ENCODE measurements at places on chromosomes 13 and 19. TPM values are rescaled to one million over a fixed set of nuclear protein-coding genes. Genes with fewer than 3 reads are reported as not detected.

DNA sequence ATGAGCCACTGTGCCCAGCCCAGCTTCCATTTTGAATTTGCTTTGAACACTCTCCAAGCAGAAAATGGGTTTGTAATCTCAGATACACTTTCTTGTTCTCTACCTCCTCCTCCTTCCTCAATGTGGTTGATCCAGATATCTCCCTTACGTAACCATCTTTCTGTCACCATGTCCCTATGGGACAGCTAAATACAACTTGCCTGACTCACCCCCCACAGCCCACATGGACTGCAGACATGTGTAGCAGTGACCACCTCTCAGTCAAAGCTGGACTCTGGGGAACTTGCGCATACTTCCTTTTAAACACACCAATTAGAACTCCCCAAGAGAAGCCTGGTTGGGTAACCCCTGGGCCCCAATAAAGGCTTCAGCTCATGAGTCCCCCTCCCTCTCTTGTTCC lies 10.8 kb upstream of the ZNF799 start:
- no peaks in the 10 kb centered on the region for H3K27me3 ChIP-seq
- DNase-seq: no peak
- H3K4me1 ChIP-seq: no peaks in the 10 kb centered on the region
- no peak overlapping the region for H3K4me3 ChIP-seq

GRCh38 chr13:31968473-31968872 lies 63.1 kb upstream of the FRY start:
- H3K27me3 ChIP-seq: no peaks in the 10 kb centered on the region
- peaks cover 13% of the 10 kb centered on the region for H3K4me1 ChIP-seq
- DNase-seq: no peak
- H3K4me3 ChIP-seq: no peak overlapping the region

DNA sequence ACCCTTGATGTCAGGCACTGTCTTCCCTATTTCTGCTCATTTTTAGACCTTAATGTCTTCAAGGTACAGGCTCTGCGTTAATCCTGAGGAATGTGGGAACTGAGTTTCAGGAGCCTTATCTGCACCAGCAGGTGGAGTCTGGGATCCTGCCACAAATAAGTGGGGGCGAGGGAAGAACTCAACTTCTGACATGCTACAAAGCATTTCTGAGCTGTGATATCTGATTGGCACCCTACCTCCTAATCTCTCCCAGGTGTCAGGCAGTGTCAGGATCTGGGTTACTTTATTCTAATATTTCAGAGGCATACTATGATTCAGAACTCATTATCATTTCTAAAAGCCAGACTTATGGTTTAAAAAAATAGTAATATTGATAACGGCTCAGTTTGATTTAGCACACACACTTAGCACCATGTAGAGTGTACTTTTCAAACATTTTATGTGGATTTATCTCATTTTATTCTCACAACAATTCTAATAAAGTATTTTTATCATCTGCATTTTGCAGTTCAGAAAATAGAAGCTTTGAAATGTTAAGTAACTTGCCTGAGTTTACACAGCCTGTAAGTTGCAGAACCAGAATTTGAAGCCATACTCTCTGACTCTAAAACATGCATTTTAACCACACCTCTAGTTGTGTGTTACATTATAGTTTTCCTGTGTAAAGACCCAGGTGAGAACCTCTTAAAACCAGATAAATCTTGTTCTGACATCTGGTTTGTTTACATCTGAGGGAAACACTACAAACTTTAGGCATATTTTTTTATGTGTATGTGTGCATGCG lies 358.6 kb downstream of the TDRD3 start:
- H3K4me1 ChIP-seq: no peaks in the 10 kb centered on the region
- no peaks in the 10 kb centered on the region for H3K36me3 ChIP-seq
- no peaks in the 10 kb centered on the region for H3K27me3 ChIP-seq

GRCh38 chr19:18610556-18611326 lies 1.9 kb upstream of the TMEM59L start:
- no peak overlapping the region for H3K27ac ChIP-seq
- no peaks in the 10 kb centered on the region for H3K36me3 ChIP-seq
- H3K4me3 ChIP-seq: no peak overlapping the region
- no peaks in the 10 kb centered on the region for H3K4me1 ChIP-seq

- no peaks in the 10 kb centered on the region for H3K27me3 ChIP-seq
- H3K4me1 ChIP-seq: peaks cover 14% of the 10 kb centered on the region
- H3K4me3 ChIP-seq: no peak overlapping the region
Measured at GRCh38 chr19:6068711-6069110, 41.6 kb downstream of the RFX2 start.

- H3K27ac ChIP-seq: peak overlapping the region; percentile 46
- H3K36me3 ChIP-seq: no peaks in the 10 kb centered on the region
- DNase-seq: peak; percentile 86
- no peaks in the 10 kb centered on the region for H3K27me3 ChIP-seq
Measured at GRCh38 chr19:11378319-11379189, 4.1 kb downstream of the SWSAP1 start.

DNA sequence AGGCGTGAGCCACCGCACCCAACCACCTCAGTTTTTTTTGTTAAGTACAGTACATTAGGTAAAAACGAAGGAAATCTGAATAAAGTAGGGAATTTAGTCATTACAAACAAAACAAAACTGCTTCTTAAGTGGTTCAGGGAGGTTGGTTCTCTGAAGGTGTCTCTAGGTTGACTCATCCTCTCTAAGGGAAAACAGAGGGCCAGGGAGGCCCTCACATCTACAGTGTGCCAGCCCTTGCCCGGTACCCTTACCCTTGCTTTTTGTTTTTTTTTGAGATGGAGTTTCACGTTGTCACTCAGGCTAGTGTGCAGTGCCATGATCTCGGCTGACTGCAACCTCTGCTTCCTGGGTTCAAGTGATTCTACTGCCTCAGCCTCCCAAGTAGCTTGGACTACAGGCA lies 17.2 kb upstream of the JUND start:
- DNase-seq: peak; percentile 45
- peaks cover 10% of the 10 kb centered on the region for H3K4me1 ChIP-seq
- H3K27me3 ChIP-seq: no peaks in the 10 kb centered on the region
- no peak overlapping the region for H3K4me3 ChIP-seq
- H3K27ac ChIP-seq: no peak overlapping the region

- no peak for DNase-seq
- no peak overlapping the region for H3K4me3 ChIP-seq
- H3K4me1 ChIP-seq: no peaks in the 10 kb centered on the region
- H3K27me3 ChIP-seq: no peaks in the 10 kb centered on the region
Measured at GRCh38 chr13:73109288-73109899, 50.6 kb downstream of the KLF5 start.

DNA sequence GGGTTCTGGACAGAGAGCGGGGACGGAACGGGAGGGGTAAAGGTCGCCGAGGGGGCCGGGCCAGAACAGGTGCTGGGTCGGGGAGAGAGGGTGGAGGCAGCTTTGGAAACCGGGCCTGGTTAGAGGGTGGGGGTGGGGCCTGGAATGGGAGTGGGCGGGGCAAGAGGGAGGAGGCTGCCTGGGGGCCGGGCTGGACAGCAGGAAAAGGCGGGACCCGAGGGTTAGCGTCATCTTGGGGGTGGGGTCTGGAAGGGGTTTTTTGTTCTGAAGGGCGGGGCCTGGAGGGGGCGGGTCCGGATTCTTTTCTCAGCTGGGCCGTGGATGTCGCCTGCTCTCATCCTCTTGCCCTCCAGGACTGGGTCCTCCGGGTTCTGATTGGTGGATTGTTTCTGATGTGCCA lies 4.3 kb upstream of the ZNF813 start:
- peak; percentile 13 for DNase-seq
- H3K27ac ChIP-seq: no peak overlapping the region
- H3K4me3 ChIP-seq: no peak overlapping the region
- no peaks in the 10 kb centered on the region for H3K27me3 ChIP-seq
- H3K4me1 ChIP-seq: no peaks in the 10 kb centered on the region

GRCh38 chr13:78593652-78594455 lies 9.5 kb downstream of the POU4F1 start:
- H3K36me3 ChIP-seq: no peaks in the 10 kb centered on the region
- H3K27ac ChIP-seq: no peak overlapping the region
- H3K4me3 ChIP-seq: no peak overlapping the region
- no peaks in the 10 kb centered on the region for H3K4me1 ChIP-seq
- DNase-seq: no peak
- H3K27me3 ChIP-seq: peaks cover 56% of the 10 kb centered on the region

- no peaks in the 10 kb centered on the region for H3K27me3 ChIP-seq
- no peaks in the 10 kb centered on the region for H3K36me3 ChIP-seq
- peak overlapping the region; percentile 88 for H3K27ac ChIP-seq
- no peak for DNase-seq
- H3K4me1 ChIP-seq: peaks cover 46% of the 10 kb centered on the region
Measured at GRCh38 chr19:12783291-12783848, 7.9 kb upstream of the JUNB start.

DNA sequence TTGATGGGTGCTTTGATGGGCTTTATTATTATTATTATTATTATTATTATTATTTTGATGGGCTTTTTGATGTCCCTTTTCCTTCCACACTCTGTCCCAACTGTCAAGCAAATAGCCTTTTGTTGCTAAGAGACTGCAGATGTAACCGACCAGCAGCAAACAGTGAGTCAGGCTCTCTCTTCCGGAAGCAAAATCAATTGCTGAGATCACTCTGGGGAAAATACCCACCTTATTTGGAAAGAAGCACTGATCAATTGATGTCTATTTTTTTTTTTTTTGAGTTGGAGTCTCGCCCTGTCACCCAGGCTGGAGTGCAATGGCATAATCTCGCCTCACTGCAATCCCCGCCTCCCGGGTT lies 2.9 kb downstream of the LDLR start:
- peak overlapping the region; percentile 95 for H3K4me3 ChIP-seq
- peak; percentile 64 for DNase-seq
- no peaks in the 10 kb centered on the region for H3K27me3 ChIP-seq
- H3K27ac ChIP-seq: peak overlapping the region; percentile 99
- peaks cover 15% of the 10 kb centered on the region for H3K36me3 ChIP-seq

GRCh38 chr13:98142380-98143156 lies at the start of gene FARP1:
Gene FARP1 (plus strand): TSS chr13:98143094. CDS start chr13:98213243, 70,149 bp downstream.
- H3K4me3 ChIP-seq: peak within 1 kb of the TSS; percentile 95
- peak; percentile 62 for DNase-seq
- peaks cover 18% of the 10 kb centered on the region for H3K4me1 ChIP-seq

DNA sequence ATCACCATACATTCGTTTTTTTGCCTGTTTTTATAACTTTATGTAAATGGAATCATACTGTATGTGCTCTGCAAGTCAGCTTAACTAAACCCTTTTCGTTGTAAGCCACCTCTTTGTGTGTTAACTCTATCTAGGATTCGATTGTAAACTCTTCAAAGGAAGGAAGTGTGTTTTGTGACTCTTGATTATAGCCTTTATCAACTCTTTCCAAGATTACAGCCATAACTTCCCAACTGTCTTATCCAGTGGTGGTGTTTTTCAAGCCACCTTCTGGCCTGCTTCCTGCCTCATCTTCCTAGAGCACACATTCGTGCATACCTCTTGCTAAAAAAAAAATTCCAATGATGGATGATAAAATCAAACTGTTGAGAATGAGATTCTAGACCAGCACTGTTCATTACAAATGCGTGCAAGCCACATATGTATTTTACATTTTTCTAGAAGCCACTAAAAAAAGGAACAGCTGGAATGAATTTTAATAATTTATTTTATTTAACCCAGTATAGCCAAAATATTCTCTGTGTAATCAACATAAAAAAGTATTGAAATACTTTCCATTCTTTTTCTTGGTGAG lies 12.0 kb upstream of the FBXL3 start:
- no peaks in the 10 kb centered on the region for H3K4me1 ChIP-seq
- no peak overlapping the region for H3K27ac ChIP-seq
- H3K4me3 ChIP-seq: no peak overlapping the region
- no peaks in the 10 kb centered on the region for H3K27me3 ChIP-seq

DNA sequence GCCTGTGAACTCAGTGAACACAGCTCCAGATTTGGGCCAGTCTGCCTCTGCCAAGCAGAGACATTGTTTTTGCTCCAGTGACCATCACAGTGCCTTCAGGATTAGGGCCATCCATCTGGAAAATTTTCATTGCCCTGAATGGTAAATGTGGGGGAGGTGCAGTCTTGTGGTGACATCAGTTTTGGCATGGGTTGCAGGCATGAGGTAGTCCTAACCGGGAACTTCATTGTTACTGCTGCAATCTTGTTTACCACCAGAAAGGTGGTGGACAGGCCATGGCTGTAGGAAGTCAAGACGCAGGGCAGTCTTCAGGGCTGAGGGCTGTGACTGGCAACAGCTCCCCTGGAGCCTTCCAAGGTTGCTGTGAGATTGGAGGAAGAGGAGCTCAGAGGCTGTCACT lies 55.2 kb downstream of the SPATA13 start:
- H3K4me3 ChIP-seq: no peak overlapping the region
- no peaks in the 10 kb centered on the region for H3K27me3 ChIP-seq
- no peak overlapping the region for H3K27ac ChIP-seq
- H3K4me1 ChIP-seq: peaks cover 3% of the 10 kb centered on the region

DNA sequence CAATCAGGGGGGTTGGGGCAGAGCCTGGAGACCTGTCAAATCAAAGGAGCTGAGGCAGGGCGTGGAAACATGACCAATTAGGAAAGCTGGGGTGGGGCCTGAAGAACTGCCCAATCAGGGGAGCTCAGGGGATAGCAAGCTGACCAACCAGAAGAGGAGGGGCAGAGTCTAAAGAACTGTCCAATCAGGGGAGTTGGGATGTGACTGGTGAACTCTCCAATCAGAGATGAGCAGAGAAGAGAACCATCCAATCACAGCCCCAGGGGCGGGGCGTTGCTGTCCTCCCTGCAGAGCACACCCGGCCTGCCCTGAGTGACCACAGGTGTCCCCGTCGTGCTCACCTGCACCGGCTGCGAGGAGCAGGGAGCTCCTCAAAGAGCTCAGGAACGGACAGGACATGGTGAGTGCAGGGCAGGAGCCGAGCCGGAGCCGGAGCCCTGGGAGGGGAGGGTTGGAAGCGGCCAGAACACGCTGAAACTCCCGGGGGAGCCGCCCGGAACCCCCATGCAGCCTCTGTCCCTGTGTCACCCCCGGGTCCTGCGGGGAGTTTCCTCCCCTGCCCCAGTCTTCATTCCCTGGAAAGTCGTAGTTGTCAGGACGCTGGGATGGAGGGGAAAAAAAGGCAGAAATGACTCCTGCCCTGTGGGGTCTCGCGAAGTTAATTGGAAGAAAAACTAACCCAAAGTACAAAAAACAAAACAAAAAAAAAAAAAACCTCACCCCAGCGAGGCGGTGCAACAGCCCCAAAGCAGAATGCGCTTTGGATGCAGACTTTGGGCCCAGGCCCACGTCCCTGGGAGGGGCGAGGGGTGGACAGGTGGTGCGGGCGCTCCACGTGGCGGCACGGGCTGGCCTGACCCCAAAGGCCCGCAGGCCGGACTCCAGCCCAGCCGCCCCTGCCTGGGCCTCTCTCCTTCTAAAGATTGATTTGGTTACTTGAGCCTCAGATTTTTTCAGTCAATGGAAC lies at the start of gene ZNF556:
Gene ZNF556 (plus strand): TSS at position 311 of the 967 bp plus-strand sequence. CDS start 87 bp downstream, at position 398.
- H3K4me1 ChIP-seq: no peaks in the 10 kb centered on the region
- DNase-seq: no peak
- no peak within 1 kb of the TSS for H3K27ac ChIP-seq
- no peak within 1 kb of the TSS for H3K4me3 ChIP-seq
- no peaks in the 10 kb centered on the region for H3K36me3 ChIP-seq

- DNase-seq: no peak
- no peak overlapping the region for H3K27ac ChIP-seq
- H3K4me3 ChIP-seq: no peak overlapping the region
- H3K36me3 ChIP-seq: no peaks in the 10 kb centered on the region
- H3K27me3 ChIP-seq: no peaks in the 10 kb centered on the region
Measured at GRCh38 chr13:38376546-38376945, 26.9 kb downstream of the UFM1 start.

GRCh38 chr13:97976610-97977521 lies 23.4 kb downstream of the IPO5 start:
- H3K27ac ChIP-seq: peak overlapping the region; percentile 74
- H3K4me1 ChIP-seq: peaks cover 4% of the 10 kb centered on the region
- H3K36me3 ChIP-seq: no peaks in the 10 kb centered on the region
- peak overlapping the region; percentile 94 for H3K4me3 ChIP-seq
- H3K27me3 ChIP-seq: no peaks in the 10 kb centered on the region
- DNase-seq: peak; percentile 19

The ZNF561 gene
- total RNA-seq: 53.5 TPM

The EID2B gene
- total RNA-seq: 4.1 TPM

The NKPD1 gene
- total RNA-seq: 0.26 TPM

The STOML3 gene
- not detected for total RNA-seq
